ENCODE measurements at places on chromosomes 2 and 18. TPM values are rescaled to one million over a fixed set of nuclear protein-coding genes. Genes with fewer than 3 reads are reported as not detected.

Gene ALKAL2
- not detected for total RNA-seq

Gene TLX2
- under 0.01 TPM for total RNA-seq

Gene CYBRD1
- total RNA-seq, result 100 TPM

Gene MFSD2B
- total RNA-seq, result under 0.01 TPM

Gene GALNT14
- 0.98 TPM for total RNA-seq

Gene ONECUT2
- total RNA-seq, result under 0.01 TPM

Gene FBXO41
- 1.8 TPM for total RNA-seq

Gene CAVIN2
- 20.6 TPM for total RNA-seq

Gene GYPC
- 68.0 TPM for total RNA-seq

Gene ERFE
- 7.0 TPM for total RNA-seq

Gene CCDC138
- 4.8 TPM for total RNA-seq

Gene HOXD9
- total RNA-seq, result 0.37 TPM

Gene SRBD1
- 21.9 TPM for total RNA-seq

Gene PLGLB1
- 1.2 TPM for total RNA-seq

Gene MC5R
- not detected for total RNA-seq

Gene SLC23A3
- 0.73 TPM for total RNA-seq

Gene FBXO48
- total RNA-seq, result 0.37 TPM

Gene FABP1
- total RNA-seq, result not detected

Gene C2orf80
- not detected for total RNA-seq

Gene ACMSD
- total RNA-seq, result not detected

Gene OR6B2
- total RNA-seq, result not detected

Data from subcutaneous preadipocyte (primary cell).